CD4-positive, alpha-beta T cell treated with Interleukin-10 for 1 hour (primary cell): ENCODE measurements at places on chromosomes 3 and 15.

- peak; percentile 16 for DNase-seq
These were observed 38.6 kb downstream of the GASK1A start for GRCh38 chr3:43017593-43018195.

DNA sequence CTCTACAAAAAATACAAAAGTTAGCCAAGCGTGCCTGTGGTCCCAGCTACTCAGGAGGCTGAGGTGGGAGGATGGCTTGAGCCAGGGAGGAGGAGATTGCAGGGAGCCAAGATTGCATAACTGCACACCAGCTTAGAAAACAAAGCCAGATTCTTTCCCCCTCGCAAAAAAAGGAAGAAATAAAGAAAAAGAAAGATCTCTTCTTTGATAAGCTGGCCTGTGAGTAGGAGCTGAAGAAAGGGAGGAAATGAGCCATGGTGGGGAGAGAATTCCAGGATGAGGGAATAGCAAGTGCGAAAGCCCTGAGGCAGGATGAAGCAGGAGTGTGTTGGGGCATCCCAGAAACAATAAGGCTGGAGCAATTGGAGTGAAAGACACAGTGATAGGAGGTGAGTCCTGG, 24.5 kb upstream of the TOP2B start:
- no peak for DNase-seq

- no peak for DNase-seq
These were observed 564.5 kb upstream of the ZNF717 start for GRCh38 chr3:76349715-76350480.

DNA sequence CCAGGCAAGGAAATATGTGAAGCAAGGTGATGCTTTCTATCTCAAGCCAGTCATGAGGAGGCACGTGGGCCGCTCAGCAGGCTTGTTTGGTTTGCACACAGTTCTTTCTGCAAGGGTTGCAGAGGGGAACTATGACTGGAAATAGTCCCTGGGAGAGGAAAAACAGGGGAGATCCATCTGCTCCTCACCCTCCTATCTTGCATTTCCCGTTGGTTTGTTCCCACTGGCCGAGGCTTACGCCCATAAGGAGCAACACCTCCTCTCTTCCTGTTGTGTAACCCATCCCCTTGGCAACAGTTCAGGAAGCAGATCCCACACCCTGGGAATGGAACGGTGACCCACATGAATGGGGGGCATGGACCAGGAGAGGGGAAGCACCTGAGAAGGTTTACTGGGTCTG, 72.1 kb upstream of the MAGI1 start:
- DNase-seq, result no peak

DNA sequence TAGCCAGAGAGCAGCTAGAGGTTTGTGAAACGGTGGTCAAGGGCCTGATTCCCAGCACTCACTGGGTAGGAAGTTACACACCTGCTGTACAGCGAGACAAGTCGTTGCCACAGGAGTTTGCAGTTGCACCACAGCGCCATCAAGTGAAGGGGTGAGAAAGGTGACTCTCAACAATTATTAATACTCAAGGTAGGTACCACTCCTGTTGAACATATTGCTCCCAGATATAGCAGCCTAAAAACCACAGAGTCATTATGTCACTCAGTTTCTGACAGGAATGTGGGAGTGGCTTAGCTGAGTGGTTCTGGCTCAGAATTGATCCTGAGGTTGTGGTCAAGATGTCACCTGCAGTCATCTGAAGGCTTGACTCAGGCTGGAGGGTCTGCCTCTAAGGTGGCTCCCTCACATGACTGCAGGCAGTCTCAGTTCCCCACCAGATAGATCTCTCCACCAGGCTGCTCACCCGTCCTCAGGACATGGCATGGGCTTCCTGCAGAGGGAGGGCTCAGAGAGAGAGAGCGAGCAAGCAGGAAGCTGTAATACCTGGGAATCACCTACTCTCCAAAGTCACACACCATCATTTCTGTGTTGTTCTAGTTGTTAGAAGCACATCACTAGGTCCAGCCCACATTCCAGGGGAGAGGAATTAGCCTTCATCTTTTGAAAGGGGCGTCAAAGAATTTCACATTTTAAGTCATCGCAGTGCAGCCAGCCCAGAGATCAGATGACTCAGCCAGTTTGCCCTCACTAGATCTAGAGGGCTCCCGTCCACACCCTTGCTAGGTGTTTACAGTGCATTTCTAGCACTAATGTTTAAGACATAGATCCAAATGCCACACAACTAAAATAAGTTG, 17.0 kb upstream of the ANO10 start:
- DNase-seq, result peak; percentile 39

DNA sequence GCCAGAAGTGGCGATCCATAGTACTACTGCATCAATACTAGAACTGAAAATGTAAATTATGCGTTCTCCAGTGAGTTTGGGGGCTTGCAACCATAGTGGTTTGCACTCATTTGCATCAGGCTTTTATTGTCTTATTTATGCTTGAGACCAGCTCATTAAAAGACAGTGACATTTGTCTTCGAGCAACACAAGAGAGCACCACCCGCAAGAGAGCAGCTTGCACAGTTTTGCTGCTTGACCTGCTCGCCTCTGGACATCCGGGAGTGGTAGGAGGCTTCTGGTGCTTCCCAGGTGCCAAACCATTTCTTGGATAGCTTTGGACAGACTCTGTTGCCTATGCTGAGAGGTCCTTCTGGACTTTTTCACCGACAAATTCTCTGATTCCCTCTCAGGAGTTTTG, 294.6 kb downstream of the MEX3B start:
- no peak for DNase-seq

DNA sequence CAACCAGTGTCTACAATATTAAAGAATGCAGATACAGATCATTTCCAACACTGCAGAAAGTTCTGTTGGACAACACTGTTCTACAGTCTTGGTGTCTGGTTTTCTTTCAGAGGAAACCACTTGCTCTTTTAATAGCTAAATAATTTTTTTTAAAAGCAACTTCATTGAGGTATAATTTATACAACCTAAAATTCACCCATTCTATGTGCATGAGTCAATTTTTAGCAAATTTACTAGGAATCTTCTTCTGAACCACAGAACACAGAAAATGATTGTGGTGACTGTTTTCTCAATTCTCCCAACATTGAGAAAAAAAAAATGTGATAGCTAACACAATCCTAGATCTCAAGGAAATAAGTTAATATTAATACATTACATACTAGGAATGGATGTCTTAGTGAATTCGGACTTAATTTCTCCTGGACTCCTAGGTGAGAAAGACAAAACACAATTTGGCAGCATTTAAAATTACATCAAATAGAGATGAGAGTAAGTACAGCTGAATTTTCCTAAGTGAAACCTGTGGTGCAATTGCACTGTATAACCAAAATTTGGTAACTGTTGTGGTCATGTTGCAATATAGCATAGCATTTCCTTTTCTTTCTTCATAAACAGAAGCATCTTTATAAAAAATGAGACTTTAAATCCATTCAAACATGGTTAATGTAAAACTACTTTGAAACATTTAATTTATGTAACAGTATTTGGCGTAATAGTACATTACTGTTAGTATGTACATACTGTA, 15.3 kb upstream of the PLCL2 start:
- no peak for DNase-seq

GRCh38 chr3:192880313-192880712, 37.3 kb downstream of the MB21D2 start:
- DNase-seq, result no peak

- no peak for DNase-seq
These were observed 202.6 kb downstream of the KLHL25 start for GRCh38 chr15:85592148-85592547.

DNA sequence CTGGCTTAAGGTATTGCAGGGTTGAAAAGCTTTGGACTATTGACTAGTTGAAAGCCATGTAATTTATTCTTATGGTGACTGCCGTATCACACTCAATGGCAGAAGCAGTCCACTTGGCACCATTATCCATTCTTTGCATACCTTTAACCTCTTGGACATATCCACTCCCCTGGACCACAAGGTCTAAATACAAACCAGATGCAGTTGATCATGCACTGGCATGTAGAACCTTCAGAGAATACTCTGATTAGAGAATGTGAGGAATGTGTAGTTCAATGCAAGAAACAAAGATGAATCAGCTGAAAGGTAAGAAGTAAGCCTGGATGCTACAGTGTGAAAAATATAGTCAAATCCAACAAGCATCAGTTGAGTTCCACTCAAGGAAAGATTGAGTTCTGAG, 93.1 kb downstream of the FRMD5 start:
- DNase-seq, result no peak
